Colonic mucosa (tissue), 4 donors: ENCODE measurements at places on chromosomes 5 and 9. TPM values are rescaled to one million over a fixed set of nuclear protein-coding genes. Genes with fewer than 3 reads are reported as not detected.

DNA sequence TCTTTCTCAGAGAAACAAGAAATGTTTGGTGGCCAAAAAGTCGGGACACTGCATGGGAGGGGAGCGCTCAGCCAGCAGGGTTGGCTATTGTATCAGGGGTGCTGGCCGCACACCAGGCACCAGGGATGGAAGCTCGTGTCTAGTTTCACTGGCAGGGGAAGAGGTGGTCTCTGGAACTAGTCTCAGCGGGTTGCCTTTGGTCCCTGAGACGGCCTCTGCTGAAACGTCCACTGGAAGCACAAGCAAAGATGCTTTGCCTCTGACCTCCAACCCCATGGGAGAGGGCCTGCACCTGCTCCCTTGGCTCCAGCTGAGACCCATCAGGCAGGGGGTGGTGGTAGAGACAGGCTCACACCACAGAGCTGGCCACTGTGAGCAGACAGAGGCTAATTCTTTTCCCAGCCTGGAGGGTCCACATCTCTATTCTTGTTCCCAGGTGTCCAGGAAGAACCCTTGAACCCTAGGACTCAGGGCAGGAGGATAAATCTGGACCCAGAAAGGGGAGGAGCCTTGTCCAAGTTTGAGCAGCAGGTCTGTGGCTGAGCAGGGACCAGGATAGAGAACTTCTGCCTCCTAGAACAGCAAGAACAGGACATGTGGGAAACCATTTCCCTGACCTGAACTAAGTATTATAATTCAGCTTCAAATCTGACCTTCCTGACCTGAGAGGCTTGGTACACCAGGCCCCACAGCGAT, 102.6 kb downstream of the RGS3 start:
- H3K36me3 ChIP-seq: no peaks in the 10 kb centered on the region
- peaks cover 12% of the 10 kb centered on the region for H3K4me1 ChIP-seq
- H3K27me3 ChIP-seq: no peaks in the 10 kb centered on the region
- no peak overlapping the region for H3K27ac ChIP-seq
- DNase-seq: no peak

GRCh38 chr5:150649108-150650020, 8.9 kb downstream of the SYNPO start:
- no peaks in the 10 kb centered on the region for H3K36me3 ChIP-seq
- no peaks in the 10 kb centered on the region for H3K27me3 ChIP-seq
- H3K4me3 ChIP-seq: no peak overlapping the region
- H3K4me1 ChIP-seq: no peaks in the 10 kb centered on the region
- no peak overlapping the region for H3K27ac ChIP-seq

GRCh38 chr9:108860354-108860753, 1.7 kb upstream of the ACTL7A start:
- H3K27me3 ChIP-seq: no peaks in the 10 kb centered on the region
- no peaks in the 10 kb centered on the region for H3K36me3 ChIP-seq
- H3K4me1 ChIP-seq: no peaks in the 10 kb centered on the region

DNA sequence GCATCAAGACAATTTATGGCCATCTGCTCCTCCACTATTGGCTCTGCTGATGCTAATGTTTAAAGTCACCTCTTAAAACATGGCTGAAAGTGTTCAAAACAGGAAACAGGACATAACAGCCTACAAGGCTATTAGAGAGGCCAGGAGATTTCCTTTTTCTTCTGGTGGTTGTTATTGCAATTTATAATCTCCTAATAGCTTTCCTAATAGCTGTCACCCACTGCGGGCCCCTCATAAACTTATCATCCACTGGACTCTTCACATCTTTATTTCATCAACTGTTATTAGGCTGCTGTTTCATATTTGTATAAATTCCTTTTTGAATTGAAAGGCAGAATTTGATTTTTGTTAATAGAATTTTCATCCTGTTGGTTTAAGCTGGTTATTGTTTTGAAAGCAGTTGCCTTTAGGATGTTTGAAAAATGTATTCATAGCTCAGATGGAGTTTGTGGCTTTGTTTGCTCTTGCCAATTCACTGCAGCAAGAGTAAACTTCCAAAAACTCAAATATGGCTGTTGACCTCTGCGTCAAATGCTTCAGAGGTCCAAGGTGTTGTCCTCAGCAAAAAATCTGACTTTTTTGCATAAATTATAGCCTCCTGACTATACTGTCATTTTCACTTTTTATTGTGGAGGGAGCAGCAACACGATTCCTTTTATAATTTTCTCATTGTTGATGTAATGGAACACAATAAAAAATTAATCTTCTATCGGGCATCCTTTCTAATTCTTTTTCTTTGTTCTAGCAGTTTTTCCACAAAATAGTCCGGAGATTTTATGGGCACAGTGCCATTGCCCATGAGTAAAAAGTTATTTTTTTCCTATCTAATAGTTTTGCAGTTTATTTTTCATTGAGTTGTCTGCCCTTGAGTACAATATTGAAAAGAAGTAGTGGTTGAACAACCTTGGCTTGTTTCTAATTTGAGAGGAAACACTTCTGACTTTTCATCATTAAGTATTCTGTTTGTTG, 69.3 kb downstream of the MAT2B start:
- no peak overlapping the region for H3K4me3 ChIP-seq
- H3K4me1 ChIP-seq: no peaks in the 10 kb centered on the region
- no peak for DNase-seq
- H3K36me3 ChIP-seq: no peaks in the 10 kb centered on the region
- no peaks in the 10 kb centered on the region for H3K27me3 ChIP-seq
- no peak overlapping the region for H3K27ac ChIP-seq

DNA sequence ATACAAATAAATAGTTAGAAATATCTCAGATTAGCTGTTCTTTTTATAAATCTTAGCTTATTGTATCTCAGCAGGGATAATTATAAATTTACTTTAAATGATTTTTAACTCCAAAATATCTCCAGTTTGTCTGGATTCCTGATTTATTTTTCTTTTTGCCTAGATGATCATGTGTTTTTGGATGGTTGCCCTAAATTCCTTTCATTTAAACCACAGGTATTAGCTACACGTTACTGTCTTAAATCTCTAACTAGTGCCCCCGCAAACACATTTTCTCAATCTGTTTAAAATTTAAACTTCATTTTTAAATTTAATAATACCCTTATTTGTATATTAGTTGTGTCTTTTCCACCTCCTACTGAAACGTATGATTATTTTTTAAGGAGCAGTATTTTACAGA, 5.6 kb downstream of the FER start:
- H3K4me3 ChIP-seq: no peak overlapping the region
- H3K4me1 ChIP-seq: no peaks in the 10 kb centered on the region
- no peak overlapping the region for H3K27ac ChIP-seq
- DNase-seq: no peak

DNA sequence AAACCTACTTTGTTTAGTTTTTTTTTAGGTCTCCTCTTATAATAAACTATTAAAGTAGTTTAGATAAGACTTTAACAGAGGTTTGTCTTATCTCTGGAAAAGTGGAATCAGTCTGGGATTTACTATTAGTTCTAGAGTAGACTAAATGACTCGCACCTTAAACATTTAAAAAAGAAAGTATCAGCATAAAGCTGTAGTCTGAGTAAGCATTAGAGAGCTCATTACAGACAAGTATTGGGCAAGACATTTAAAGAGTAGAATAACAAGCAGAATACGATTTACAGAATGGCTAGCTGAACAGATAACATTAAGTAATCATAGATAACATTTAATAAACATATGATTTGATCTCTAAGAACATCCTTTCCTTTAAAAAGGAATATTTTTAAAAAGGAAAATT, 226.0 kb upstream of the DMAC1 start:
- DNase-seq: no peak
- no peaks in the 10 kb centered on the region for H3K36me3 ChIP-seq
- no peaks in the 10 kb centered on the region for H3K27me3 ChIP-seq
- no peaks in the 10 kb centered on the region for H3K4me1 ChIP-seq

DNA sequence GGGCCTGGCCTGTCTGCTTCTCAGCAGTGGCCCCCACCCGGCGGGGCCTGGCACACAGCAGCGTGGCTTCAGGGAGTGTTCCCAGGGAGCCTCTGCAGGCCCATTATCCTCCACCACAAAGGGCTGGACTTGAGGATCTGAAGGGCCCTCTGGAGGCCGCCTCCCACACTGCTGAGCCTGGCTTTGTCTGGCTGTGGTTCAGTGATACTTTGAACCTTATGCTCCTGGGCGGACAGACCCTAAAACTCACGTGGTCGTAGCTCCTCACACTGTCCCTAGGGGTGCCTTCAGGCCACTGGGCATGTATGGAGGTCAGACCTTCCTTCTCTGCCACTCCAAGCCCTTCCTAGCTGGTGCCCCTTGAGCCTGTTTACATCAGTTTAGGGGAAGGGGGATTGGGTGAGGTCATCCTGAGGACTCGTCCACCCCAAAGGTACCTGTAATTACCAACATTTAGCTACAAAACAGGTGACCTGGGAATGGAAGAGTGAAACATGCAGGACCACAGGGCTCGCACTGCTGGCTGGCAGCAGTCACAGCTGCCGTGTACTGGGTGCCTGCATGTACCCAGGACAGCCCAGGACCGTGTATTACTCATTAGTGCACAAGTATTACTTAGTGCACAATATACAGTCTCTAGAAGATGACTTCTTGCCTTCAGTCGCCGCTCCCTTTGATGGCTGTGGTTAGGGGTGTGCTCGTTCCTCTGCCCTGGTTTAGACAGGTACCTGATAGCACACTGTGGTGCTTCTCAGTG, 8.5 kb downstream of the GRHPR start:
- H3K36me3 ChIP-seq: no peaks in the 10 kb centered on the region
- H3K4me3 ChIP-seq: no peak overlapping the region
- DNase-seq: no peak
- no peaks in the 10 kb centered on the region for H3K4me1 ChIP-seq
- no peaks in the 10 kb centered on the region for H3K27me3 ChIP-seq

GRCh38 chr9:132878695-132879456, at the start of gene SPACA9:
SPACA9 (plus strand) TSS chr9:132878898; CDS start chr9:132883948, 5,050 bp downstream.
- no peaks in the 10 kb centered on the region for H3K36me3 ChIP-seq
- no peak within 1 kb of the TSS for H3K27ac ChIP-seq

DNA sequence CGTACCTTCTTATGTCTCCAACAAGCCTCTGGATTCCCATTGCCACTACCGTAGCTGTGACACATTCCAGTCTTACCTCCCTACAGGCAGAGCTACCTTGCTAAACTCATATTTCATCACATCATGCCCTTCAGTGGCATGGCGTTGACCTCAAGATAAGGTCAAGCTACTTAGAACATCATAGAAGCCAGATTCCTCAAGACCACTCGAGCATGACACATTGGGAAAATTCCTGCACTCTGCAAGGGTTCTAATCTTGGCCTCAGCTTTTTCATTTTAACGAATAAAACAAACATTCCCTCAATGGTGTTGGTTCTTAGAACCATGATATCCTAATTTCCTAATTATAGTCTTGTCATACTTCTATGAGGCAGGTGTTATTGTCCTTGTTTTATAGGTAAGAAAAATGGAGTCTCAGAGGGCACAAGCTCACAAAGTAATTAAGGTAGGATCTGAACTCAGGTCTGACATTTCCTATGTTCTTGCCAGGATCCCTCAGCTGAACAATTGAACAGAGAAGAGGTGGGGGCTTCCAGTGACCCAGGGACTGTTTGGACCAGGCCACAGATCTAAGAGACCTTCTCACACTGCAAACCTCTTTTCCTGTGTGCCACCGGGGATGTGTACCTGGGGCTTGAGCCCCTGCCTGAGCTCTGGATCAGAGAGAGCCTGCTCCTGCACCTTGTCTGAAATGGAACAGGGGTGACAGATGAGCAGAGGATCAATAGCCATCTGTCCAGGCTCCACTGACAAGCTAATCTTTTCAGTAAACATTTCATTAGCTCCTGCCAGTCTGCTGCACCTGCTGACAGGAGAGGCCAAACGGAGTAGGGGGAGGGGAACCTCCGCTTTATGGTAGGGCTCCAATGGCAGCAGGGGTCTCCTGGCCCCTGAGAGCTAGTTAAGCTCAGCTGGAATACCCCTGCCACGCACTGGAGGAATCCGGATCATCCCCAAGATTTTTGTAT, 49.3 kb downstream of the ALG2 start:
- no peaks in the 10 kb centered on the region for H3K4me1 ChIP-seq
- no peak for DNase-seq
- no peak overlapping the region for H3K27ac ChIP-seq

DNA sequence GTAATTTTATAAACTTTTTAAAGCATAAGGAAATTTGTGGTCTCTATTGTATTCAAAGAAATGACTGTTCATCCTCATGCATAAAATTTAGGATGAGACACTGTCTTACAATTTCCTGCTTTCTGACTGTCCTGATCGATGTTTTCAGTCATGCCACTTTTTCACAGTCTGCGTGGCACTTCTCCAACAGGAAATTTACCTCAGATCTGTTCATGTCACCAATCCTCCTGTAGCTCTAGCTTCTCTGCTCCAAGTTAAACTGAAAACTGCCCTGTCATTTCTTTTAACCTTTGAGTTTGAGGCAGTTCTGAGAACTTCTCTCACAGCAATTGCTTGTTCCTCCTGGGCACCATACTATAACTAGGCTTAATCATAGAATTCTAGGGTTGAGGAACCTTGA, 455.1 kb downstream of the EFNA5 start:
- DNase-seq: no peak
- H3K27ac ChIP-seq: no peak overlapping the region
- no peaks in the 10 kb centered on the region for H3K27me3 ChIP-seq
- no peaks in the 10 kb centered on the region for H3K4me1 ChIP-seq
- no peak overlapping the region for H3K4me3 ChIP-seq

GRCh38 chr9:34233672-34234071, 54.8 kb downstream of the UBAP1 start:
- H3K4me3 ChIP-seq: no peak overlapping the region
- H3K36me3 ChIP-seq: no peaks in the 10 kb centered on the region
- H3K4me1 ChIP-seq: no peaks in the 10 kb centered on the region
- H3K27ac ChIP-seq: no peak overlapping the region

DNA sequence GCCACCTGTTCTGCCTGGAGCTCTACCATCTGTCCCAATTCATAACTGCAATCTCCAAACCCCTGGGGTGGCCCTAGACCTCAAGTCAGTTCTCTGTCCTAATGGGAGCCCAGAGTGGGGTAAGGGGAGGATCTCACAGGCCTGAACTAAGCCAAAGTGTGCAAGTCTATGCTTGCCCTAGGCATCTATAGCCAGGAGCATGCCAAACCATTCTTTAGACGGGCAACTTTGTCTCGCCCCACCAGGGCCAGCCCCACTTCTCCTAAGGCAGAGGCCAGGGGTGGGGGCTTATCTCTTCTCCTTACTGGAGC, 3.3 kb downstream of the ACSL6 start:
- peaks cover 16% of the 10 kb centered on the region for H3K27me3 ChIP-seq
- no peak overlapping the region for H3K27ac ChIP-seq
- H3K4me3 ChIP-seq: no peak overlapping the region
- H3K36me3 ChIP-seq: no peaks in the 10 kb centered on the region
- no peaks in the 10 kb centered on the region for H3K4me1 ChIP-seq
- no peak for DNase-seq

- peaks cover 3% of the 10 kb centered on the region for H3K36me3 ChIP-seq
- H3K4me3 ChIP-seq: peak within 1 kb of the TSS; percentile 99
- DNase-seq: peak; percentile 98
- peaks cover 15% of the 10 kb centered on the region for H3K4me1 ChIP-seq
Measured at GRCh38 chr9:35072461-35073278, at the start of gene VCP. VCP (minus strand) TSS chr9:35072625; CDS start chr9:35072353, 272 bp downstream.

GRCh38 chr9:128372784-128373183, 1.6 kb downstream of the URM1 start:
- H3K36me3 ChIP-seq: no peaks in the 10 kb centered on the region
- DNase-seq: no peak
- H3K4me1 ChIP-seq: peaks cover 15% of the 10 kb centered on the region
- H3K27ac ChIP-seq: no peak overlapping the region

Gene PCAT7
- 2.1 TPM for total RNA-seq

Gene ADAMTS2
- total RNA-seq: 4.0 TPM

Gene RAI14
- 15.9 TPM for total RNA-seq

Gene CDO1
- 0.58 TPM for total RNA-seq

Gene CTXN3
- total RNA-seq: not detected

Gene CER1
- total RNA-seq: not detected

Gene GABRG2
- 0.53 TPM for total RNA-seq

Gene PRPF4
- total RNA-seq: 16.0 TPM

Gene ZFP37
- total RNA-seq: 0.64 TPM

Gene FAM200C
- total RNA-seq: 2.3 TPM

Gene ADGRD2
- total RNA-seq: not detected

Gene FIBCD1
- 32.9 TPM for total RNA-seq
